ENCODE measurements at places on chromosomes 16 and 17.
A peak's percentile ranks its signal among the peaks of the same experiment; 100 is the strongest.

GRCh38 chr17:65121368-65121767, 15.8 kb upstream of the RGS9 start:
- no peak for DNase-seq

DNA sequence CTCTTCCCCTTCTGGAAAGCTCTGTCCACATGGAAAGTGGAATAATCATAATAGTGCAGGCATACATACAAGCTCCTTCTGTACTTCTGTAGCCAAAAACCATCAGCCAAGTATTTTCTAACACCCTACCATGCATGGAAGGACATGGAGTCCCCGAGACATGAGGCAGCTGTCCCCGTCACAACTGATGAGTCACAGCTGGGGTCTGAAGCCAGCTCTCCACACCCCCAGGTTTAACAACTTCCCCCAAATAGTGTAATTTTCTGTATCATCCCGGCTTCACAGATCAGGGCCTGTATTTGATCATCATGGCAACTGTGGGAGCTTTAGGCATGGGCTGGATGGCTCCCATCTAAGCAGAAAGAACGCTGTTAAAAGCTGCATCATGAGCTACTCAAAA, 16.6 kb downstream of the C16orf96 start:
- no peak for DNase-seq

GRCh38 chr16:58037365-58038057, 12.0 kb downstream of the MMP15 start:
- no peak for DNase-seq

- DNase-seq: no peak
Measured at GRCh38 chr16:280552-280951, at the start of gene ARHGDIG. ARHGDIG (plus strand) TSS chr16:280591; CDS start chr16:280681, 90 bp downstream.

GRCh38 chr16:81415751-81416150, 28.9 kb upstream of the CMIP start:
- DNase-seq: no peak

DNA sequence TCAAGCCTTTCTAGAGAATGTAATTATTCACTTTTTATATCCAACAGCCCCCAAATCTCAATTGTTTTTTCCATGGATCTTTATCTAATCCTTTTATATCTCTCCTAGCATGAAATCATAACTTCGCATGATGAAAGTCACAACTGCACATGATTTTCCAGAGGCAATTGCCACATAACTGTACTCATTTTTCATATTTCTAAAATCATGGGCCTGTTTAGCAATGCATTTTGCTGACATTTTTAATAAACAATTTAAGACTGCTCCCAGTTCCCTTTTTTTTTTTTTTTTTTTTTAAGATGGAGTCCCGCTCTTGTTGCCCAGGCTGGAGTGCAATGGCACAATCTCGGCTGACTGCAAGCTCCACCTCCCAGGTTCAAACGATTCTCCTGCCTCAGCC, 83.5 kb downstream of the VMP1 start:
- no peak for DNase-seq

GRCh38 chr16:54142787-54143186, 143.8 kb downstream of the IRX3 start:
- DNase-seq: no peak

DNA sequence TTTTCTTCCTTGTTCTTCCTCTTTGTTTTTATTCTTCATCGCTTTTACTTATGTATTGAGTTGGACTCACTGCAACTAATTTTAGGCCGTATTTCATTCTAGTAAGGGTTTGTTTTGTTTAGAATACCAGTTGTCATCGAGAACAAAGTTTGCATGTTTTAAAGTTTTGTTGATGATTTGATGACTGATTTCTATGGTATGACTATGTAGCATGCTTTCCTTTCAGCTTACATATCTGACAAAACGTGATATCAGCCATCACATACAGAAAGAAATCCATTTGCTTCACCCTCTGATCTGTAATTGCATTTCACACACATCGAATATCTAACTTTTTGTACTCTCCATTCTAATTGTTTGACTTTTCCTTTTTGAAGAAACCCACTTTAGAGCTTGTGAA, 4.0 kb downstream of the PRKCA start:
- peak; percentile 78 for DNase-seq

- no peak for DNase-seq
Measured at GRCh38 chr16:67105881-67106280, 3.9 kb upstream of the PHAF1 start.

GRCh38 chr16:72996291-72997062, 51.5 kb downstream of the ZFHX3 start:
- DNase-seq: no peak

DNA sequence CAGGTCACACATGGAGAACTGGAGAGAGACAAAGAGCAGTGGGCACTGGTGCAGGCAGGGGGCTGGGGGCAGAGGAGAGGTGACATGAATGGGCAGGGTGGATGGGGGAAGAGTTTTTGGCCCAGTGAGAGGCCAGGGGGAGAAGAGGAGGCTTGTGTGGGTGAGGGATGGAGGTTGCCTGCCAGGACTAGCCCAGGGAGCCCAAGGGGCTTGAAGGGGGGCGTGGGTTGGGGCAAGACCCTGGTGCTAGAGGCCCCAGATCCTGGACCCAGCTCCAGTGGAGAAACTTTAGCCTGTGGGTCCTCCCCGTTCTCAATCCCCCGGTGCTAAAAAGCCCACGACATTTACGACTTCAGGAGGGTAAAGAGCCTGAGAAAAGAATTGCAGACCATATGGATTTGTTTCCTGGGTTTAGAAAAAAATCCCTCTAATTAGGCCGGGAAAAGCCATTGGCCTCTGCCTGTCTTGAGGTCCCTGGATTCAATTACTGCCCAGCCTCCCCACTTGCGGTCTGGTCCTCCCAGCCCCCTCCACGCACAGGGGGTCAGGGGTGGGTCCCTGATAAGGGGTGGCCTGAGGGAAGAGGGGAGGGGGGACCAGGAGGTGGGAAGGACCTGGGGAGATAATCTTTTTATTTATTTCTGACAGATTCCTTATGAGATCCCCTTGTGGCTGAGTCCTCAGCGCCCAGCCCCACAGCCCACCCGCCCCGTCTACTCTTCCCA, 33.0 kb downstream of the NGFR start:
- DNase-seq: no peak

DNA sequence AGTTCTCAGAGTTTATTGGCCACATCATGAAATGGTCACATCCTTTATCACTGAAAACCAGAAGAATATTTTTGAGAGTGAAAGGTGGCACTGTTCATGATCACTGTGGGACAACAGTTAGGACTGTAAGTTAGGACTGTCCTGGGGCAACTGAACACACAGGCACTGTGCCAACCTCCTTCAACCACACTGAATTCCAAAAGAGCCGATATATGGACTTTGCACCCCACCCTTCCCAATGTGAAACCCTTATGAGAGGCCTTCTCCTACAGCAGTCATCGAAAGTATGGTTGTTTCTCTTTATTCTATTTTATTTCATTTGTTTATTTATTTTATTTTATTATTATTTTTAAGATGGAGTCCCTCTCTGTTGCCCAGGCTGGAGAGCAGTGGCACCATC, 353.5 kb downstream of the TOX3 start:
- DNase-seq: no peak

DNA sequence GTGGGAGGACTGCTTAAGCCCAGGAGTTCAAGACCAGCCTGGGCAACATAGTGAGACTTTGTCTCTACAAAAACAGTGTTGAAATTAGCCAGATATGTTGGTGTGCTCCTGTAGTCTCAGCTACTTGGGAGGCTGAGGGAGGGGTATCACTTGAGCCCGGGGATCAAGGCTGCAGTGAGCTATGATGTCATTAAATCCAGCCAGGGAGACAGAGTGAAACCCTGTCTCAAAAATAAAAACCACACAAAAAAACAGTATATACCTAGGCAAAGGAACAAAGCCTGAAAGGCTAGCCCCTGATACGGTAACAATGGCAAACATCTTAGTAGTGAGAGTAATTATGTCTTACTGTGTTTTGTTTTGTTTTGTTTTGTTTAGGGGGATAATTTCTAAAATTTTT, 38.0 kb downstream of the TOM1L2 start:
- no peak for DNase-seq

DNA sequence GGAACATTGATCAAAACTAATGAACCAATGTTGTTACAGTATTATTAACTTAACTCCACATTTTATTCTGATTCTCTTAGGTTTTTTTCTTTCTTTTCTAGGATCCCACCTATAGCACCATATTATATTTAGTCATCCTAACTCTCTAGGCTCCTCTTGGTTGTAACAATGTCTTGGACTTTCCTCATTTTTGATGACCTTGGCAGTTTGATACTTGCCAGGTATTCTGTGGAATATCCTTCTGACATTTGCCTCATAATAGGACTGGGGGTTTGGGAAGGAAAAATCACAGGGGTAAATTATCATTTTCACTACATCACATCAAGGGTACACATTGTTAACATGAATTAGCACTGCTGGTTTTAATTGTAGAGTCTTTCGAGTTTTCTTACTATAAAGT, 851.6 kb upstream of the SOX9 start:
- DNase-seq: no peak

All from iris pigment epithelial cell (primary cell).